NCI-H1417 (cell line): ENCODE measurements at places on chromosomes 5 and 9.
A peak's percentile ranks its signal among the peaks of the same experiment; 100 is the strongest.

- DNase-seq, result no peak
These were observed 453.3 kb upstream of the KLF4 start for GRCh38 chr9:107942856-107943255.

DNA sequence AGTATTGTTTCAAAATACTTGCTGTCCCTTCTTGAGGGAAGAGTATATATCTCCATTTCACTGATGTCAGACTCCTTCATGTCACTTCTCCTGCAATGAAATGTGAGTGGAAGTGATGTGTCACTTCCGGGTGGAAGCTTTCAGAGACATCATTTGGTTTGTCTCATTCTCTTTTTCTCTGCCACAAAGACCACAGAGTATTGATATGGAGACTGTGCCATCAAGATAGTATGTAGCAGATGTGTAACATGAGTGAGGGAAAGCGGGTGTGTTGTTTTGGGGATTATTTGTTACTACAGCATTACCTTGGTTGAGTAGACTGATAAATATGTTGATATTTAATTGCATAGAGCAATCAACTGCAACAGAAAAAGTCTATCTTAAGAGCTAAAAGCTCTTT lies 169.8 kb downstream of the FBXL7 start:
- DNase-seq, result no peak

GRCh38 chr9:129608561-129609481 lies 12.1 kb downstream of the C9orf50 start:
- no peak for DNase-seq

- no peak for DNase-seq
These were observed 226.6 kb upstream of the PPP1R2B start for GRCh38 chr5:156623381-156624040.

- DNase-seq, result no peak
These were observed 44.2 kb downstream of the SARDH start for GRCh38 chr9:133693703-133694529.

DNA sequence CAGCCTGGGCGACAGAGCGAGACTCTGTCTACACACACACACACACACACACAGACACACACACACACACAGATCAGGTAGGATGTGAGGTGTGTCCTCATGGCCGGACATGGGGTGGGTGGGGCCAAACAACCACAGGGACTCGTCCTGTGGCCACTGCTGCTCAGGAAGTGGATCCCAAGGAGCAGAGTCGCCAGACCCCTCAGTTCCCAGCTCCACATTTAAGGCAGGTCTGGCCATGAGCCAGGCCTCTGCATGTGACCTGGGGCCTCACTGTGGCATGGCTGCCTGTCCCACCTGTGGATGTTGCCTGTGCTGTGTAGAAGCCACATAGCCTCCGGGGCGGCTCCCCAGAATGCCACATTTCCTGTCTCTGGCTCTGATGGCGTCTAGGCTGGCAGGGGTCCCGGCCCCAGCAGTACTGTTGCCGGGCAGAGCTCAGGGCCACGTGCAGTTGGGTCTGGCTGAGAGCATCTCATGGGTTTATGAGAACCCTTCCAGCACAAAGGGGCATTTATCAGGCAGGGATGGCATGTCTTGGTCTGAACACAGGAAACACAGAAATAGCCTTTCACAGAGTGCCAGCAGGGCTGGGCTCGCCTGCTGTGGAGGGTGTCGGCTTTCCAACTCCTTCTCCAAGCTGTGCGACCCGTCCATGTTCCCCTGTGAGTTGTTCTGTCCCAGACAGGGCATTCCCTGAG lies 9.9 kb upstream of the NINJ1 start:
- DNase-seq, result no peak

DNA sequence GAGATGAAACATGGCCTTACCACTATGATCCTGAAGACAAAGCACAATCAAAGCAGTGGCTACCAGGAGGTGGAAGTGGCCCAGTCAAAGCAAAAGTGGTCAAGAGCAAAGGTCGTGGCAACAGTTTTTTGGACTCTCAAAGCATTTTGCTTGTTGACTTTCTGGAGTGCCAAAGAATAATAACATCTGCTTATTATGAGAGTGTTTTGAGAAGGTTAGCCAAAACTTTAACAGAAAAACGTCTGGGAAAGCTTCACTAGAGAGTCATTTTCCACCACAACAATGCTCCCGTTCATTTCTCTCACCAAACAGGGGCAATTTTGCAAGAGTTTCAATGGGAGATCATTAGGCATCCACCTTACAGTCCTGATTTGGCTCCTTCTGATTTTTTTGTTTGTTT lies 33.6 kb upstream of the MAMDC2 start:
- DNase-seq, result no peak

DNA sequence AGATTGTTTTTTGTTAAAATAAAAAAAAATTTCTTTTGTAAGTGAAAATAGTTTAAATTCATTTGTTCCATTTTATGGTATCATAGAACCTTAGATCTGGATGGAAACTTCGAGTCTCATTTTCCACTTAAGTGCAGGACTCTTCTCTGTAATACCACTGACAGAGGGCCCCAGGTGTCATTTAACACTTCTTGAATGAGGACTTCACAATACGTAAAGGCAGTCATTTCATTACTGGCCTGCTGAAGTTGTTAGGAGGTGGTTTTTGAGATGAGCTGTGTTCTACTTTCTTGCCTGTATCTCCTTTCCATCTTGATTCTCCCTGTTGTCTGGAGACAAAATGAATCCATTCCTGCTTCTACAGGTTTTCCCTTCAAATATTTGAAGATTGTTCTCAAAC lies 455.3 kb downstream of the DMRT2 start:
- DNase-seq, result no peak

GRCh38 chr9:136484153-136485048 lies 1.6 kb upstream of the SEC16A start:
- peak; percentile 77 for DNase-seq

DNA sequence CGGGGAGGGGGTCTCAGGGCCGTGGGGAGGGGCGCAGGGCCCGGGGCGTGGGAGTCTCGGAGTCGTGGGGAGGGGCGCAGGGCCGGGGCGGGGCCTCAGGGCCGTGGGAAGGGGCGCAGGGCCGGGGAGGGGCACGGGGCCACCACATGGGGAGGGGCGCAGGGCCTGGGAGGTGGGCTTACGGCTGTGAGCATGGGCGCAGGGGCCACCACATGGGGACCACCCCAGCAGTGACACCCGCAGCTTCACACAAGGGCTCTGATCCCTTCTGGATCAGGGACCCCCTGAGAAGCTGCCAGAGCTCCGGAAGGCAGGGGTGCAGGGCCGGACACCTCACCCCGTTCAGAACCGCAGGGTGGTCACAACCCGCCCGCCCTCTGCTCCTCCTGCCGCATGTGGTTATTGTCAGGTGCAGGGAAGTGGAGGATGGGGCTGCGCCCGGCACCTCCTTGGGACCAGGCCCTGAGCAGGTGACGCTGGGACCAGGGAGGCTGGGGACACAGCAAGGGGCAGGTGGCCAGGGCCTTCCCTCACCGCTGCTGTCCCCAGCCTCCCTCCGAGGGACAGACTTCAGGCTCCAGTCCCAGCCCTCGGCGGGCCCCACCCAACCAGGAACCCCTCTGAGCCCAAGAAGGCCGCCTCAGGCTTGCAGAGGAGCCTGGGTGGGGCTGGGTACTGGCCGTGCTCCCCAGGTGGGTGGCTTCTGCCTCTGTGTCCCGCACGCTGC lies 53.7 kb downstream of the EXD3 start:
- no peak for DNase-seq

GRCh38 chr9:18490641-18491370 lies 16.9 kb downstream of the ADAMTSL1 start:
- no peak for DNase-seq

DNA sequence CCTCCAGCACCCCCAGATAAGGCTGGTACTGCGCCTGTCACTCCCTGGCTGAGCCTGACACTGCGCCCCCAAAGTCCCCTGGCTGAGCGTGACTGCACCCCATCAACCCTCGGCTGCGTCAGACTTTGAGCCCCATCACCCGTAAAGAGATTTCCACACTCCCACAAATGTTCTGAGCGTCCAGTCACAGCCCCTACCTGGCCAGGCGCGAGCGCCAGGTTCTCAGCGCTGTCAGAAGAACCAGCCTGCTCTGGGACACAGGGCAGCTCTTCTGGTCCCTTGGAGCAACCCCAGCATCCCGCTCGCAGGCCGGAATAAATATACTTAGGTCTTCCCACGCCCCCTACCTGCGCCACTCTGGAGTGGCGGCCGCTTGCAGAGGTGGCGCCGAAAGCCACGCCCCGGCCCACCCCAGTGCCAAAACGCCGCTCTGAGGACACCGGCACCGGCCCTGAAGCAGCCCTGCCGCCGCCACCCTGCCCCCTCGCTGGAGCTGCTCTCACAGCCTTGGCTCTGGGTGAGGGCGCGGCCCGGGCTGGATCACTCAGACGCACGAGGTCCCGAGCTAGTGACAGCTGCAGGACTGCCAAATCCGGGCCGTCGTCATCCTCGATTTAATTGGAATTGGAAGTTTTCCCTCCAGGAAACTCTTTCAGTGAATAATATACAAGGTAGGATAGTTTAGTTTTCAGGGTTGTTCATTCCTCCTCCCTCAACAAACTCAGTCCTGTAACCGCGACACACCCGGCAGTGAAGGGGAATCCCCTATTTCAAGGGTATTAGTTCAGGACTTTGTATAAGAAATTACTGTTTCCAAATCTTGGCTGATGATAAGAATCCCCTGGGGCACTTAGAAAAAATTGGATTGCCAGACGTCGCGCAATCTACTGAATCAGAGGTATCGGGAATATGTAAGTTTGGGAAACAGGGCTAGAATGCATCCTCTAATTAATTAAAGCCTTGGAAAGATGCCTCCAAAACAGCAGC lies 1.2 kb upstream of the CEMIP2 start:
- DNase-seq, result peak; percentile 76

GRCh38 chr5:57772512-57772911 lies 289.9 kb upstream of the ACTBL2 start:
- no peak for DNase-seq

DNA sequence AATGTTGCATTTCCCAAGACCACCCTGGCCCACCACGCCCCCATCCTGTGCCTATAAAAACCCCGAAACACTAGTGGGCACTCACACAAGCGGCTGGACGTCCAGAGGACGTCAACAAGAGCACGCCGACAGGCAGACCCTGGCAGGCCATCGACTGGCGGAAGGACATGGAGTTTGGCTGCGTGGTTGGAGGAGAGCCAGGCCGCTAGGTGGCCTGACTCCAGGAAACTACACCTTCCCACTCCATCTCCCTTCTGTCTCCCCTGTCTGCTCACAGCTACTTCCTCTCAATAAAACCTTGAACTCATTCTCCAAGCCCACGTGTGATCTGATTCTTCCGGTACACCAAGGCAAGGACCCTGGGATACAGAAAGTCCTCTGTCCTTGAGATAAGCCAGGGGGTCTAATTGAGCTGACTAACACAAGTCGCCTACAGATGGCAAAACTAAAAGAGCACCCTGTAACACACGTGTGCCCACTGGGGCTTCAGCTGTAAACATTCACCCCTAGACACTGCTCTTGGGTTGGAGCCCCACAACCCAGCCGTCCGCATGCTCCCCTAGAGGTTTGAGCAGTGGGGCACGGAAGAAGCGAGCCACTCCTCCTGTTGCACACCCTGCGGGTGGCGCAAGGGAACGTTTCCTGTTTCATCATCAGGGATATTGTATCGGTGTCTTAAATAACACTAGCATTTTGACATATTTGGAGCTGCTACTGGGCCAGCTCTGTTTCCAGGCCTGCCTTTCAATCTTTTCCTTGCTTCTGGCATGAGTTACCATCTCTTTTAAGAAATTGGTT lies 54.5 kb upstream of the TAF11L2 start:
- no peak for DNase-seq
